Left lung (tissue), 14 donors: ENCODE measurements at places on chromosomes 13 and 19. TPM values are rescaled to one million over a fixed set of nuclear protein-coding genes. Genes with fewer than 3 reads are reported as not detected.

GRCh38 chr13:100409132-100409531 lies 179.5 kb downstream of the GGACT start:
- no peak for DNase-seq

GRCh38 chr13:93104270-93104669 lies 122.3 kb upstream of the GPC6 start:
- no peak for DNase-seq

GRCh38 chr19:33558856-33559255 lies 37.3 kb upstream of the PEPD start:
- DNase-seq, result no peak

DNA sequence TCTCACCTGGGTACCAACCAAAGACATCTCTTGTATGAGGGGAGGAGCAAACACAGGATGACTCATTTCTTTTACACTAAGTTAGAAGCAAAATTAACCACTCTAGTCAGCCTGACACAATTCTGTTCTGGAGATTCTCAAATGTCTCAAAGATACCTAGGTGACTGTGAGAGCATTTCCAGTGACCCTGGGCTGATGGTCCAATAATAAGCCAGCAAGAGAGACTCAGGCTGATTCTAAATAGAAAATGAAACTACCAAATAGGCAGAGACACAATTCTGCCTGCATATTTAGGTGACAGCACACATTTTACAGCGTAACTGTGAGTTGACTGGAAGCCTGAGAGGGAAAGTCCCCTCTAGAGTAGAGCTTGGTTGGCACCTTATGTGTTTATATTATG lies 16.3 kb downstream of the ZNF91 start:
- DNase-seq, result no peak

DNA sequence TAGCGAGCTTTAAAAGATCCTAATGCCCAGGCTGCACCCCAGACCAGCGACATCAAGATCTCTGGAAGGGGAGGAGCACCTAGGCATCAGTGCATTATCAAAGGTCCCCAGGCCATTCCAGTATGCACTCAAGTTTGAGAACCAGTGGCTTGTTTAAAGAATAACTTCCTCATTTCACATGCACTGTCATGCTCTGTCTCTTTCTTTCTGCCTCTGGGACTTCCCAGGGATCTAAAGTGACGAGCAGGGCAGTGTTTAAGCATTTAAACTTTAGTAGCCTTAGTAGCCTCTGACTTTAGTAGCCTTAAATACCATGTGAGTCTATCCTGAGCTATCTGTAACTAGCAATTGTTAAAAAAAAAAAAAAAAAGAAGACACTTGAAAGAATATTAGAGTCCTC lies 8.9 kb upstream of the FARP1 start:
- DNase-seq, result no peak

The PSG2 gene
- total RNA-seq, result not detected

The NFIX gene
- 237 TPM for total RNA-seq

GRCh38 chr13:43293561-43293960 lies 270.2 kb downstream of the DNAJC15 start:
- no peak for DNase-seq

The TEX26 gene
- total RNA-seq, result not detected

The TJP3 gene
- 33.8 TPM for total RNA-seq

The CEACAM8 gene
- 2.6 TPM for total RNA-seq

DNA sequence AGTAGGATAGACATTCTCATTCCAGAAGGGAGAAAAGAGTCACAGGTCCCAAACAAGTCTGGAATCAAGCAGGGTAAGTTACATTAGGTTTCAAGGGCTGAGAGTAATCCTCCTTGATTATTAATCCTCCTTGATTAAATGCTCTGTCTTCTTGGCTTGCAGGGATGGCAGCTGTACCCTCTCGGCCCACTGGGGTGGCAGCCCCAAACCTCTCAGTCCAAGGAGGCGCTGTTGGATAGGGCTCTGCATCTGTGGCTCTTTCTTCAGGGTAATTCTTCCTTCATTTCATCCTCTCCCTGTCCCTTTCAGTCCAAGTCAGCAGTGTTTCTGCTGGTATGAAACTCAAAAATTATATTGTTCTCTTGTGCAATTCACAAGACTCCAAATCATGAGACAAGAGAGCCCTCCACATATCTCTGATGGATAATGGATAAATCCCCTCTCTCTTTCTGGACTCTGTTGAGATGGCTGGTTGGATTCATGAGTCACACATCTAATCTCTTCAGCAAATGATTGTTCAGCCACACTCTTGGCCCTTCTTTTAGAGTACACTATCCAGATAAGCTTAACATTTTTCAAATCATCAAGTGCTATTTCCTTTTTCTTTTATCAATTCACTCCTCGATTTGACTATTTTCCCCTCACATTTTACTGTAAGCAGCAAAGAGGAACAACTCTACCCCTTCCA lies 323.7 kb upstream of the HTR2A start:
- DNase-seq, result no peak

The ACP7 gene
- total RNA-seq, result not detected

- no peak for DNase-seq
Observed at GRCh38 chr19:31976775-31977536, 368.5 kb upstream of the ZNF507 start.

- DNase-seq, result no peak
Observed at GRCh38 chr19:5122121-5122400, 153.1 kb downstream of the KDM4B start.

DNA sequence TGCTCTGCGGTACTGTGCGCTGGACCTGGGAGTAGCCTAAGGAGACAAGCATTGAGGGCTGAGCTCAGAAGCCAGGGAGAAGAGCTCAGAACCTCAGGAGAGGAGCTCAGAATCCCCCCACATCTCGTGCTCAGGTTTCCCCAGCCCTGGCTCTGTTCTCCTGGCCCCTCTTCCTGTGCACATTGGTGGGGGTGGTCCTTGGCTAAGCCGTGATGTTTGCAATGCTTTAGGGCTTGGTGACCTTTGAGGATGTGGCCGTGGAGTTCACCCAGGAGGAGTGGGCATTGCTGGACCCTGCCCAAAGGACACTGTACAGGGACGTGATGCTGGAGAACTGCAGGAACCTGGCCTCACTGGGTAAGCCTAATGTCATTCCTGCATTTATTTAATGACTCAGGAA lies 6.6 kb downstream of the ZNF557 start:
- no peak for DNase-seq

- DNase-seq, result no peak
Observed at GRCh38 chr13:105763851-105764250, 771.6 kb downstream of the EFNB2 start.
